A549 treated with DMSO at 1 μM for 4 hours (cell line): ENCODE measurements at places on chromosomes 16 and 17. TPM values are rescaled to one million over a fixed set of nuclear protein-coding genes. Genes with fewer than 3 reads are reported as not detected.

Gene IGFALS
- 0.07 to 0.13 TPM in 2 of 5 replicates, not detected in the others for total RNA-seq

Gene CCDC102A
- total RNA-seq, result 5.7 to 9.7 TPM (median 9.4 TPM) in 5 replicates

Gene FAM20A
- total RNA-seq, result not detected in 5 replicates

Gene TP53TG3B
- total RNA-seq, result 0.24 to 0.43 TPM (median 0.27 TPM) in 3 of 5 replicates, not detected in the others

Gene DERL2
- 80.8 to 119 TPM (median 114 TPM) in 5 replicates for total RNA-seq

Gene RAB37
- 0.99 to 1.6 TPM (median 1.3 TPM) in 5 replicates for total RNA-seq

Gene CMTM2
- total RNA-seq, result not detected in 5 replicates

Gene CLEC10A
- not detected in 5 replicates for total RNA-seq

Gene CA10
- total RNA-seq, result not detected in 5 replicates

Gene BAIAP3
- 0.31 to 1.6 TPM (median 1.1 TPM) in 5 replicates for total RNA-seq

Gene CDRT15L2
- total RNA-seq, result not detected in 5 replicates

Gene TMEM219
- 91.6 to 102 TPM (median 95.7 TPM) in 5 replicates for total RNA-seq

Gene CLN3
- total RNA-seq, result 20.3 to 35.8 TPM (median 33.5 TPM) in 5 replicates

Gene KLHL10
- 0.05 to 0.22 TPM (median 0.10 TPM) in 5 replicates for total RNA-seq

Gene PPY
- total RNA-seq, result not detected in 5 replicates

Gene CD300H
- 0.53 to 0.88 TPM (median 0.55 TPM) in 3 of 5 replicates, not detected in the others for total RNA-seq

Gene FADS6
- total RNA-seq, result 0.10 TPM in 1 of 5 replicates, not detected in the others

Gene ASB16
- total RNA-seq, result 0.08 to 0.17 TPM (median 0.10 TPM) in 5 replicates

Gene DRC3
- total RNA-seq, result 2.1 to 3.1 TPM (median 2.7 TPM) in 5 replicates

Gene KRT33B
- 0.07 to 0.28 TPM (median 0.15 TPM) in 3 of 5 replicates, not detected in the others for total RNA-seq

Gene NOD2
- total RNA-seq, result not detected in 5 replicates

Gene EPOP
- total RNA-seq, result 11.8 to 15.4 TPM (median 14.1 TPM) in 5 replicates

Gene PHLPP2
- total RNA-seq, result 9.4 to 11.5 TPM (median 10.9 TPM) in 5 replicates

Gene RCVRN
- total RNA-seq, result 0.13 TPM in 1 of 5 replicates, not detected in the others

Gene TAOK1
- total RNA-seq, result 18.4 to 33.4 TPM (median 28.7 TPM) in 5 replicates

Gene PSMC3IP
- total RNA-seq, result 35.4 to 41.6 TPM (median 37.2 TPM) in 5 replicates

Gene ADAD2
- not detected in 5 replicates for total RNA-seq

Gene RDM1
- total RNA-seq, result 2.1 to 4.0 TPM (median 3.1 TPM) in 5 replicates

Gene HAS3
- 34.4 to 49.5 TPM (median 44.1 TPM) in 5 replicates for total RNA-seq

Gene PRRT2
- total RNA-seq, result 0.30 to 0.43 TPM (median 0.34 TPM) in 5 replicates

Gene MT1A
- 15.4 to 17.7 TPM (median 15.7 TPM) in 5 replicates for total RNA-seq

Gene NPW
- total RNA-seq, result 0.74 to 1.3 TPM (median 0.99 TPM) in 5 replicates

Gene CLEC3A
- not detected in 5 replicates for total RNA-seq

Gene MMP25
- 0.69 to 1.1 TPM (median 0.78 TPM) in 5 replicates for total RNA-seq

Gene SCIMP
- not detected in 5 replicates for total RNA-seq

Gene WSCD1
- 2.1 to 3.9 TPM (median 3.7 TPM) in 5 replicates for total RNA-seq

Gene DBF4B
- total RNA-seq, result 26.8 to 31.8 TPM (median 28.9 TPM) in 5 replicates
